ENCODE measurements at places on chromosomes 5 and 9.

GRCh38 chr5:87258507-87258906, 9.2 kb upstream of the RASA1 start:
- no peak for DNase-seq

DNA sequence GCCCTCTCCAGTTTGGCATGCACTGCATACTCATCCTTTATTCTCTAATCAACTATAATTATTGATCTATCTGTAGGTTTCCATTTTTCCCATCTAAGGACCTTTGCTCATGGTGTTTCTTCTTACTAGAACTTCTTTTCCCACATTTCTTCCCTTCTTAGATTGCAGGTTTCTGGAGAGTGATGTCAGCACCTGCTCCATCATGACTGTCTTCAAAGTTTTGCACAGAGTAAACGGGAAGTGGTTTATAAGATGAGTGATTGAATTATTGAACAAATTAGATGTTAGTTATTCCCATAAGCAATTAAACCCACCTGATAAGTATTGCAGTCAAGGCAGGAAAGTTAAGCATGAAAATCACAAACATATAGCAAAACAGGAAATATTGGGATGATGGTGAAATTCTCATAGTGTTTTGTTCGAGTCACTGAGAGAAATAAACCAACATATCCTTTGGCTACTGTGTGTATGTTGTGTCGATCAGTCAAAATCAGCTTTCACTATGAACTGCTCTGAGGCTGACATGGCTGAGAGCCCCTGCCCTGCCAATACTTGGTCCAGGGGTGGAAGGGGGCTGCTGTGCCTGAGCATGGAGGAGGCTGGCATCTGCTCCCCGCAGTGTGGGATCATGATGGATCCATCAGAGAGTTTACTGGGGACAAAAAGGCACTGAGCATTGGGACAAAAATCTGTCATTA, 45.5 kb upstream of the S1PR3 start:
- no peak for DNase-seq

DNA sequence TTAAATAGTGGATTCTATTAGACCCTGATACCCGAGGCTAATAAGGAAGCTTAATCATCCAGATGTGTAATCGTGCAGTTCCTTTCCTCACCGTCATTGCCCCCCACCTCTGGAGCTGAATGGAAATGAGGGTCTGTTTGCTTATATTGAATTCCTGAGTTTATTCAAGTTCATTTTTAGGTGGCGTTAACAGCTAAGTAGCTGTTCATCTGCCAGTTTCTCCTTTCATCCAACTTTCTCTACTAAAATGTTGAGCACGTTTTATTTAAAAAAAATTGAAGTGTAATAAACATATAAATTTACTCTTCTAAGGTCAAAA, 291.0 kb downstream of the DOCK8 start:
- no peak for DNase-seq

- DNase-seq: no peak
Measured at GRCh38 chr5:143121135-143121475, 282.4 kb downstream of the NR3C1 start.

All from EH (cell line).